ENCODE measurements at places on chromosomes 16 and 17.
A peak's percentile ranks its signal among the peaks of the same experiment; 100 is the strongest.

DNA sequence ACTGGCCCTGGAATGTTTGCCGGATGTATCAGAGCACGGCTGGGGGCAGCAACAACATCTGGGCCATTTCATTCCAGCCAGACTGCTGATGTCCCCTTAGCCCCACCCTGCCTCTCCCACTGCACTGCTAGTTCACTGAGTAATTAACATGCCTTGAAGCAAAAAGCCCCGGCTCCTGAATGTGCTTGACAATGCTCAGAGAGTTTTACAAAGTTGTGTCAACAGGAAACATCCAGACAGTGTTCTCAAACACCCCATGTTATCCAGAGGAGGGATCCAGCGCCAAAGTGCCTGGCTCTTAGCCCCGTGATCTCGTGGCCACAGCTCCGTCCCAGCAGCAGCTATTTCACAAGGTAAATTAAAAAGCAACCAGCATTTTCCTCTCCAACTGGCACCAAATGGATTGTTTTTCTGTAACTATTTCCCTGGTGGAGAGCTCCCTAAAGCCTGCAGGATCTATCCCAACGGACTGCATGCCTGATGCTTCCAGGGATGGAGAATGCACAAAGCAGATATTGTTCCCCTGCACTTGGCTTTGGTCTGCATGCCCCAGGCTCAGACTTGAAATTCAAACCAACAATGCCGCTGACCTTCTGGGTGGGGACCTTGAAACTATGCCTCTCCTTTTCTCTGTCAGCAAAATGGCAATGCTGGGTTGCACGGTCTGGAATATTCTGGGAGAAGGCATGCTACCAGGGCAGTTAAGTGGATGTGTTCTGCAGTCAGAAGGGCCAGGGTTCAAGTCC, 115.6 kb upstream of the CDH5 start:
- no peaks in the 10 kb centered on the region for H3K4me1 ChIP-seq
- H3K27me3 ChIP-seq, result peaks cover 35% of the 10 kb centered on the region
- no peaks in the 10 kb centered on the region for H3K36me3 ChIP-seq
- H3K4me3 ChIP-seq, result no peak overlapping the region
- DNase-seq, result no peak

GRCh38 chr16:10070591-10070990, 111.6 kb downstream of the GRIN2A start:
- H3K27ac ChIP-seq, result no peak overlapping the region
- no peaks in the 10 kb centered on the region for H3K27me3 ChIP-seq
- DNase-seq, result no peak
- no peak overlapping the region for H3K4me3 ChIP-seq

- H3K4me1 ChIP-seq, result peaks cover 8% of the 10 kb centered on the region
- peaks cover 52% of the 10 kb centered on the region for H3K27me3 ChIP-seq
- peak overlapping the region; percentile 9 for H3K27ac ChIP-seq
- H3K4me3 ChIP-seq, result peak overlapping the region; percentile 83
- H3K36me3 ChIP-seq, result peaks cover 2% of the 10 kb centered on the region
Observed at GRCh38 chr17:50272711-50273653, 1.3 kb upstream of the TMEM92 start.

GRCh38 chr16:70768203-70768580, 32.8 kb downstream of the VAC14 start:
- H3K36me3 ChIP-seq, result peaks cover 15% of the 10 kb centered on the region

DNA sequence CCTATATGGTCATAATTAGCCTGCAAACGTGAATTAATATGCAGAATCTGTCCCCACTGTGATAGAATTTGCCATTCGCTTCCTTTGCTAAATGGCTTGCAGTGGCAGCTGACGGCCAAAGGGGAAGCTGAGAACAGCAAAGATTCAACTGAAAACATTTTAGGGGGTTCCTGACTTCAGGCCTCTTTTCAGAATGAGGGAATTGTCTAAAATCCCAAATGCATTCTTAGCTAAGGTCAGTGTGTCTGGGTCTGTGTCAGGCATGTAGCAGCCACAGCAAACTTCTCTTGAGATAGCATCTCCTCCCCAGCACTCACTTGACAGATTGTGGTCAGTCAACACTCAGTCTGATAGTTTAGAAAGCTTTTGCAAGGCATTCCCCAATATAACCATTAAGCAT, 701.1 kb downstream of the WWOX start:
- H3K27me3 ChIP-seq, result no peaks in the 10 kb centered on the region
- no peak overlapping the region for H3K27ac ChIP-seq
- DNase-seq, result no peak
- no peak overlapping the region for H3K4me3 ChIP-seq
- no peaks in the 10 kb centered on the region for H3K36me3 ChIP-seq

DNA sequence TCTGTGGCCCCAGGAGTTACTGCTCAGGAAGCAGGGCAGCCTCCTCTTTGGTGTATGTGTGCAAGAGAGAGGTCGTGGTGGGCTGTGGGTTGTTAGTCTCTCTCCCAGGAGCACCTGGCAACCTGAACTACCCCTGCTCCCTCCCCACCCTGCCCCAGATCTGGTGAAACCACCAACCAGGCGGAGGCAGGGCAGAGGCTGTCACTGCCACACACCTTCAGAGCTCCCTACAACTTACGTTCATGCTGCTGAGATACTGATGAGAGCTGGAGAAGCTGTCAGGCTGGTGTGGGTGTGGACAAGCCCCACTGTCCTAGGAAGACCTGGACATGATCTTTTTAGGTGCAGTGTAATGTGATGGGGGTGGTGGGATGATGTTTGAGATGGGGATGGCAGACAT, 24.3 kb downstream of the GOSR2 start:
- peaks cover 5% of the 10 kb centered on the region for H3K36me3 ChIP-seq
- no peak overlapping the region for H3K27ac ChIP-seq
- H3K4me1 ChIP-seq, result peaks cover 18% of the 10 kb centered on the region
- H3K27me3 ChIP-seq, result no peaks in the 10 kb centered on the region
- DNase-seq, result no peak
- no peak overlapping the region for H3K4me3 ChIP-seq

- no peaks in the 10 kb centered on the region for H3K36me3 ChIP-seq
- no peak overlapping the region for H3K4me3 ChIP-seq
- H3K27ac ChIP-seq, result no peak overlapping the region
- H3K27me3 ChIP-seq, result peaks cover 55% of the 10 kb centered on the region
Observed at GRCh38 chr17:6061290-6061689, 8.9 kb upstream of the WSCD1 start.

- peak overlapping the region; percentile 48 for H3K4me3 ChIP-seq
- peaks cover 3% of the 10 kb centered on the region for H3K36me3 ChIP-seq
- H3K4me1 ChIP-seq, result peaks cover 10% of the 10 kb centered on the region
- no peak overlapping the region for H3K27ac ChIP-seq
- H3K27me3 ChIP-seq, result peaks cover 26% of the 10 kb centered on the region
Observed at GRCh38 chr16:58027916-58028455, 2.4 kb downstream of the MMP15 start.

DNA sequence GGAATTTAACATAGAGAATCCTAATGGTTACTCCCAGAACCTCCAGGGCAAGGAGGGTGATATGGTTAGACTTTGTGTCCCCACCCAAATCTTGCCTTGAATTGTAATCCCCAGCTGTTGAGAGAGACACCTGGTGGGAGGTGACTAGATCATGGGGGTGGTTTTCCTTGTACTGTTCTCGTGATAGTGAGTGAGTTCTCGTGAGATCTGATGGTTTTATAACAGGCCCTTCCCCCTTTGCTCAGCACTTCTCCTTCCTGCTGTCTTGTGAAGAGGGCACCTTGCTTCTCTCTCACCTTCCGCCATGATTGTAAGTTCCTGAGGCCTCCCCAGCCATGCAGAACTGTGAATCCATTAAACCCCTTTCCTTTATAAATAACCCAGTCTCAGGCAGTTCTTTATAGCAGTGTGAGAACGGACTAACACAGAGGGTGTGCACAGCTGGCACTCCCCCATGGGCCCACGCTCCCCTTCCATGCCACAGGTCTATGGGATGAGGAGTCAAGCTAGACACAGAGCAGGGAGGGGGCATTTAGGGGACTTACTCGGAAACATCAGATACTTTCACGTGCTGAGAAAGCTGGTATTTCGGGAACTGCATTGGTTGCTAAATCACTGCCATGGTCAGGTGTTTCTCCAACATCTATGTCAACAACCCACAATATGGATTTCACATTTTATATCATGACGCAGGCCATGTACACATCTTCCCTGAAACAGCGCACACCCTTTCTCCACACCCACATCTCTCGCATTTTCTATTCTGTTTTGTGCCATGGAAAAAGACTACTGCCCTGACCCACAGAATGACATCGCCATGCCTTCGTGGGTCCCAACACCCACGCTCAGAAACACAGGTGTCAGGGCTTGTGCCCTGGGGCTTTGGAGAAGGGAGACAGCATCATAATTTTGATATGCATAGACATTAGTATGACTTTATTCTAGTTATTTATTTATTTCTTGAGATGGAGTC, 199.1 kb upstream of the GSE1 start:
- no peaks in the 10 kb centered on the region for H3K4me1 ChIP-seq
- H3K36me3 ChIP-seq, result peaks cover 2% of the 10 kb centered on the region
- H3K27me3 ChIP-seq, result peaks cover 8% of the 10 kb centered on the region
- DNase-seq, result no peak
- no peak overlapping the region for H3K27ac ChIP-seq
- H3K4me3 ChIP-seq, result no peak overlapping the region

DNA sequence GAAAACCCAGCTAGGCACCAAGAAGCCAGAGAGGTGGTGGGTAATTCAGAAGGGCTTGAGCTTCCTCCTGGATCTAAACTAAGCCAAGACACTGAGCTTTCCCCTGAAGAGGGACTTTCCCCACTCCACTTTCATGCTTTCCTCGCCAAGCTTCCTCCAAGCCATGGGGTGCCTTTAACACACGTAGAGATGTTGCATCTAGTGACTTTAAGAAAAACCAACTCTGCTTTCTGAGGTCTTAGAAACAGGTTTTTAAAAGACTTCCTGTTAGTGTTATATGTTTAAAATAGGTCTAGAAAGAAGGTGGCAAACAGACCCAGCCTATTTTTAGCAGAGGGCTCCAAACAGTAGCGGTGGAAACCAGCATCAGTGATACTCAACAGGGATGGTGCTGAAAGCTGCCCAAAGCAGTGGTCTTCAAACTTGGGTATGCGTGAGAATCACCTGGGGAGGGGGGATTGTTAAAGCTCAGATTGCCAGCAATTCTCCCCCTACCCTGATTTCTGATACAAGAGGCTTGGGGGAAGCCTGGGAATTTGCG, 585.6 kb downstream of the CDH13 start:
- no peak overlapping the region for H3K27ac ChIP-seq
- H3K36me3 ChIP-seq, result peaks cover 1% of the 10 kb centered on the region
- H3K4me1 ChIP-seq, result no peaks in the 10 kb centered on the region
- no peak for DNase-seq

- H3K4me1 ChIP-seq, result peaks cover 8% of the 10 kb centered on the region
- H3K4me3 ChIP-seq, result no peak overlapping the region
- no peaks in the 10 kb centered on the region for H3K27me3 ChIP-seq
- DNase-seq, result no peak
- H3K27ac ChIP-seq, result no peak overlapping the region
Observed at GRCh38 chr16:945271-946047, 25.3 kb downstream of the LMF1 start.

DNA sequence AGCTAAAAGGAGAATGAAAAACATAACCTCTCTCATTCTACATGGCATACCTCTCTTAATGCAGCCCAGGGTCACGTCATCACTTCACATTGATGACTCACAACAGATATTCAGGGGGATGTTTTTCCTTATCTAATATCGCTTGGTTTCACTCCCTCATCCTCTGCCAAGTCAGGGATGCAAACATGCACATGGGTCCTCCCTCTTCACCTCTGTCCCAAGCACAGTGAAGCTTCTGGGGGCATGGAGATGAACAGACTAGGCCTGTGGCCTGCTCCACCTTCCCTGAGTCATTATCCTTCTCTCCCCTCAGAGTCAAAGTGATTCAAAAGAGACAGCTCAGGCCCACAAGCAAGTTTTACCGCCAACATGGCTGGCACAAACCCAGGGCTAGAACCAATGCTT, 2.3 kb upstream of the MT2A start:
- H3K4me1 ChIP-seq, result peaks cover 46% of the 10 kb centered on the region
- peaks cover 5% of the 10 kb centered on the region for H3K36me3 ChIP-seq
- no peak overlapping the region for H3K4me3 ChIP-seq
- peak overlapping the region; percentile 93 for H3K27ac ChIP-seq

DNA sequence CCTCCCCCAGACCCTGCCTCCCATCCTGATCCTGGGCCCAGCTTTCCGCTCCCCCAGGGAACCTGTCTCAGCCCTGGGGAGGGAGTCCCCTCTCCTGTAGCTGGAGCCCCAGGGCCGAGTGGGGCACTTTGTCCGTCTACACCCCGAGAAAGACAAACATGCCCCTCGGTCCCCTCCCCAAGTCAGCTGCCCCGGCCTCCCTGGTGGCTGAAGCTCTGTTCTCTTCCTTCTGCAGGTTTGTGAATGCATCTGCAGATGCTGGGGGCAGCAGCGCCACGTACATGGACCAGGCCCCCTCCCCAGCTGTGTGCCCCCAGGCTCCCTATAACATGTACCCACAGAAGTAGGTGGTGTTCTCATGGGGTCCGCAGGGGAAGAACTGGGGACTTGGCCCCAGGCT, 20.8 kb downstream of the STAT5A start:
- peaks cover 48% of the 10 kb centered on the region for H3K36me3 ChIP-seq
- H3K4me1 ChIP-seq, result peaks cover 38% of the 10 kb centered on the region
- DNase-seq, result no peak

All from central memory CD8-positive, alpha-beta T cell (primary cell).